ENCODE measurements at places on chromosomes 4 and X.
A peak's percentile ranks its signal among the peaks of the same experiment; 100 is the strongest.

GRCh38 chr4:68895561-68896198, 55.9 kb downstream of the UGT2A3 start:
- no peak for DNase-seq

DNA sequence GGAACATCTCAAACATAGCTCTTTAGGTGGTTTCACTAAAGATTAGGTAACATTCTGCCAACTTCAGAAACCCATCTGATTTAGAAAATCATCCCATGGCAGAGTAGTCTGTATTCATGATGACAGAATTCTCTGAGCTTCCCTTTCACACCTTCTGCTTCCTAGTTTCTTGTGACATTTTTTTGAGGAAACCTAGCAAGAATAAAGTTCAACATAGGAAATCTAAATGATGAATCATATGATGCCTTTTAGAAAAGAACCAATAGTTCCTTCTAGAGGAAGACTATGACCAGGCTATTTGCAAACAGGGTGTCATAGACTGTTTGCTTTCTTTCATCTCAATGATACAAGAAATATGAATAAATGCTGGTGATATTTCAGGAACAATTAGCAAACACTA, 49.8 kb upstream of the CAMK2D start:
- DNase-seq, result no peak

DNA sequence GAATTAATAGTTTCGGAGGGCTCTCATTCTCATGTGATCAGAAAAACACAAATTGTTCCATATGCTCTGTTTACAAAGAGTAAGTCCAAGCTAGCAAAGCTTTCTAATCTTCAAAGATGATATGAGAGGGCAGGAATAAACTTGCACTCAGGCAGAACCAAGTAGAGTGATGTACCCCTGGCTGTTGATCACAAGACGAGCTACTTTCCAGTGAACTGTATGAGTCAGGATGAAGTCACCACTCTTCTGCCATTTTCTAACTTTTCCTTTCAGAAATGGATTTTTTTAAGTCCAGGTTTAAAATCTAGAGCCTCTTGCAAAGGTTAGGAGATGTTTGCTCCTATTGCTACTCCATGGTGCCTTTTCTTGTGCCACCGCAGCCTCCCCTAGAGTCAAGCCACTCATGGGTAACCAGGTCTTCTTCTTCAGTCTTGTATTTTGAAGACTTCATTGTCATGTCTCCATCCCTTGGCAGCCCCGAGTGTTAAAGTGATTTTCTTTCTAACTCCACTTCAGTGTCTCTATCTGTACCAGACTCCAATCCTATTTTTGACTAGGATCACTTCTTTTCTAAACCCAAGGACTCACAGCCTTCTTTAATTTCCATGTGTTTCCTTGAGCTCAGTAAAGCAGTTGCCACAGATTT, 171.9 kb upstream of the GALNT7 start:
- DNase-seq, result no peak

DNA sequence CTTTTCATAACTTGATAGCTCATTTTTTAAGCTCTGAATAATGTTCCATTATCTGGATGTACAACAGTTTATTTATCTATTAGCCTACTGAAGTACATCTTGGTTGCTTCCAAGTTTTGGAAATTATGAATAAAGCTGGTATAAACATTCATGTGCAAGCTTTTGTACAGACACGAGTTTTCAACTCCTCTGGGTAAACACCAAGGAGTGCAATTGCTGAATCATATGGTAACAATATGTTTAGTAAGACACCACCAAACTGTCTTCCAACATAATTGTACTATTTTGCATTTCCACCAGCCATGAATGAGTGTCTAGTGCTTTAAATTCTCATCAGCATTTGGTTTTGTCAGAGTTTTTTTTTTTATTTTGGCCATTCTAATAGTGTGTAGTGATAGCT, 266.7 kb upstream of the ATOH1 start:
- DNase-seq, result no peak

- DNase-seq, result no peak
Observed at GRCh38 chr4:151074416-151074916, 25.0 kb upstream of the RPS3A start.

DNA sequence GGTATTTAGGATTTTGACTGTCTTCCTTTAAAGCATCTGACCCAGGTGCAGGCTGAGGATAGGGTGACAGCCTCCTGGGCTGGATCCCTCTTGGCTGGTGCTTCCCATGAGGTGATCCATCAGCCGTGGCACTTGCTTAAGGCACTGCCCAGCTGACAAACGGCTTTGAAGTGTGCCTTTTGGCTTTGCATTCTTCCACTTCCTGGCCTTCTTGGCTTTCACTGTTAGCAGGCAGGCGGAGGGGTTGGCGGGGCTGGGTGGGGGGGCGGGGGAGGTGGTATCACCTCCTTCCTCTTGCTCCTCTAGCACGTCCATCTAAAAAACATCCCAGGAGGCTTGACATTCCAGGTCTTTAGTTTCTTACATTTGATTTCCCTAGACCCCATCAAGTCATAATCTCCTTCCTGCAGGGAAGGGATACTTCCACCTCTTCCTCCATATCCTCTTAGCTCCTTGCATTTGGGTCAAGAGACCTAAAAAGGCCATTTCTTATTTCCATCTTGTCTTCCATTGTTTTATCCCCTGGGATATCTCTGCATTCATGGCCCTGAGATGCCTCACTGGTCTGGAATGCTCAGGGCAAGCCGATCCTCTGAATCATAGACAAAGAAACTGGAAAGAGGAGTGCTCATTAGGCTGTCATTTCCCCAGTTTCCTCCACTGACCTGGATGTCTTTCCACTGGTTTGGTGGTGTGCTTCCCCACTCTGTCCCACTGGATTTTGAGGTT, 11.3 kb upstream of the APLN start:
- no peak for DNase-seq

GRCh38 chr4:137531168-137531985, 917 bp downstream of the PCDH18 start:
- DNase-seq, result no peak

DNA sequence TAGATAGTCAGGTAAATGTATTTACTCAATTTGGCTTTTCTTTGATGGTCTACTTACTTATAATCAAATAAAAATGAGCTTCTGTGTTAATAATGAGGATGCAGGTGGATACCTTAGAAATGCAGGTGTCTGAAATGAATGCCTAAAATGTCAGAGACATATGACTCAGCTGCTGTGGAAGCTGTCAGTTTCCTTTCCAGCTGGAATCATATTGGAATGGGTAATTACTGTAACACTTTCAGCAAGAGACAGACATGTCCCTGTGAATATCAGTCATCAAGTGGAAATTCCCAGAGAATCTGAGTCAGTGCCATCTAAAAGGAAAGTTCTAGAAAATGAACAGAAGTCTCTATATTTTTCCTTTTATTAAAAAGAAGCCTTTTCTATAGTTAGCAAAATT, 783.0 kb upstream of the AADAT start:
- no peak for DNase-seq

- no peak for DNase-seq
Observed at GRCh38 chrX:123171781-123172180, 12.3 kb upstream of the GRIA3 start.

DNA sequence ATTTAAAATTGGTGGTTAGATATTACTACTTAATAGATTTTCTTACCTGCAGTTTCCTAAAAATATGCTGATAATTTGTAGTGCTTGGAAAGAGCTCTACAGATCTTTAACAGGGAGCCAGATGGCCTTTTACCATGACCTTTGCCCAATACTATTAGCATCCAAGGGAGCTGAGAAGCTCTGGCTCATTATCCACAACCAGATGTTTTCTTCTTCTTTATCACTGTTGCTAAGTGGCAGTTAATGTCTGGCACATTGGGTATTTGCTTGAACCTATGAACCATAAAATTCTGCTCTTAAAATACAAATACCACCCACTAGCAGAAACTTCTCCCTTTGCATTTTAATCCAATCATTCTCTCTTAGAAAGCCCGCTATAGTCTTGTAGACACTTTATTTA, 1480.3 kb downstream of the C4orf33 start:
- DNase-seq, result peak; percentile 77

- no peak for DNase-seq
Observed at GRCh38 chrX:10800796-10801195, 180.4 kb upstream of the MID1 start.

GRCh38 chr4:187301923-187302322, 578.3 kb upstream of the FAT1 start:
- DNase-seq, result no peak

Measured in NCI-H524 treated with DMSO at 0.1 percent for 48 hours (cell line).